ENCODE measurements at places on chromosomes 7 and 10. TPM values are rescaled to one million over a fixed set of nuclear protein-coding genes. Genes with fewer than 3 reads are reported as not detected.

Gene FGFBP3
- total RNA-seq = 0.88 TPM

Gene OR2AE1
- not detected for total RNA-seq

Gene PDE6C
- not detected for total RNA-seq

Gene ANAPC16
- 111 TPM for total RNA-seq

Gene CYP26A1
- not detected for total RNA-seq

Gene NPC1L1
- total RNA-seq = 3.2 TPM
